ENCODE measurements at places on chromosomes 3 and 15.

GRCh38 chr15:71329497-71330260 lies 214.4 kb downstream of the THSD4 start:
- DNase-seq, result no peak

DNA sequence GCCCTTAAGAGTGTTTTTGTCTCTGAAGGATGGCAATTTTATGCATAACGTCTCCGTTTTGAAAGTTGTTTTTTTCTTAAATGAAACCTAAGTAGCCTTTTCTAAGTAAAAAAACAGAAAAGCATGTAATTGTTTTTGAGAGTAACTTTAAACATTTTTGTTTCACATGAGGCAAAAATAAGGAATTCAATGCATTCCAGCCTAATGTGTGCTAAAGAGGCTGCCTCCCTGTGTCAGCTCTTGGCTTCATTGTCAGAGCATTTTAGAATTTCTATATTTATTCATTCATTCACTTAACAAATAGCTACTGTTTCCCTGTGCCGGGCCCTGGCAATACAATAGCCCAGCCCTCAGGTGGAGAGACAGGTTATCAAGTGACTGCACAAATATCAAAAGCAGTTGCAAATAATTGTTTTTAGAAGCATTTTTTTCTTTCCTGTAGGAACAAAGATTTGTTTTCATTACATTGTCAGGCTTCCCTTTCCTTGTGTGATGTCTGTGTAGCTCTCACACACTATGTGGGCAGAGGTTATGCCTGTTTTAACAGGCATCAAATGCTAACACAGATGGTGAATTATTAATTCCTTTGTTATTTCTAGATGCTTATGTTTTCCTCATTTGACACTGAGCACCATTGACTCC lies 81.9 kb downstream of the CCK start:
- DNase-seq, result no peak

GRCh38 chr3:5116538-5116937 lies 5.6 kb upstream of the ARL8B start:
- no peak for DNase-seq

DNA sequence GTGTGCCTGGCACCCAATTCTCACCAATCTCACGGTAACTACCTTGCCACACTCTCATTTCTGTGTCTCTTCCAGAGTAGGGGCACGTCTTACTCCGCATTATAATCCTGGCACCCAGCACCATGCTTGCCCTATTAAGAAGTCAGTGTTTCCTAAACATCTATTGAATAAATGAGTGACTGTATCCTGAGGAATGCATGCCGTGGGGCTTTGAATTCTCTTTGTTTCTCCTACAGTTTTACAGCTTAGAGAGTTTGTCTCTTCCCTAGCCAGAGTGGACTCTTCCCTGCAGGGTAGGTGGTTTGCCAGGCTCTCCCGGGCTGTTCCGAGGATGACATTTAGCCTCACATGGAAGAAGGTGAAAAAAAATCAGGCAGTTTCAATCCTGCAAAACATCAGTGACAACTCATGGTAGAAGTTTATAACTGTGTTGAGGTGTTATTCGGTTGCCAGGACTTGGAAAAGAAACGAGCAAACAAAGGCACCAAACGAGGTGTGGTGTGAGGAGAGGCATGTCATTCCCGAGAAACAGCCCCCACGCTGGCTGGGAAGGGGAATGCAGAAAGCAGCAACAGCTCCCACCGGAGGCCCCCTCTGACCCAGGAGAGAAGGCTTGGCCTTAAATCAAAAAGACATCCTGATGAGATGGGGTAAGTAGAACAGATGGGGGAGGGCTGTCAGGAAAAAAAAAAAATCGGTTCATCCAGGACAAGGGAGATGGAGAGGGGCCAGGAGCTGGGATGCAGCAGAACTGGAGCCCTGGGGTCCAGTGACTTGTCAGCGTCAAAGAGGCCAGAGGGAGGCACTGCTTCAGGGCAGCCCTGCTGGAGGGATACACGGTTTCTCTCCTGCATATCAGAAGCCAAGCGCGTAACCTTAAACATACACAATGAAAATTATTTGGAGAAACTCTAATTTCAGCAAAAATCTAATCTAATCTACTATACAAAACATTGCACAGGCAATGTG lies 168.4 kb upstream of the ARRDC4 start:
- DNase-seq, result no peak

DNA sequence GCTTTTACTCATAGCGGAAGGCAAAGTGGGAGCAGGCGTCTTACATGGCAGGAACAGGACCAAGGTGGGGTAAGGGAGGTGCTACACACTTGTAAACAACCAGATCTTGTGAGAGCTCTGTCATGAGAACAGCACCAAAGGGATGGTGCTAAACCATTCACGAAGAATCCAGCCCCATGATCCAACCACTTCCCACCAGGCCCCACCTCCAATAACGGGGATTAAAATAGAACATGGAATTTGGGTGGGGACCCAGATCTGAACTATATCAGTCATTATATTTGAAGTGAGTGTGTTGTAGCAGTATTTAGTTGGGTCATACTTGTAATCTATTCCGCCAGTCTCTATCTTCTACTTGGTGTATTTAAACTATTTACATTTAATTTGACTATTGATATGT lies 190.9 kb downstream of the RPLP1 start:
- DNase-seq, result no peak

- no peak for DNase-seq
Measured at GRCh38 chr3:148381051-148381450, 316.7 kb upstream of the AGTR1 start.

Data from upper lobe of left lung (tissue), 6 donors.